Lung (tissue), 17 donors: ENCODE measurements at places on chromosomes 1 and 21. TPM values are rescaled to one million over a fixed set of nuclear protein-coding genes. Genes with fewer than 3 reads are reported as not detected.

The SPATA1 gene
- 3.9 TPM for total RNA-seq

The RSPO1 gene
- total RNA-seq = 0.43 TPM

DNA sequence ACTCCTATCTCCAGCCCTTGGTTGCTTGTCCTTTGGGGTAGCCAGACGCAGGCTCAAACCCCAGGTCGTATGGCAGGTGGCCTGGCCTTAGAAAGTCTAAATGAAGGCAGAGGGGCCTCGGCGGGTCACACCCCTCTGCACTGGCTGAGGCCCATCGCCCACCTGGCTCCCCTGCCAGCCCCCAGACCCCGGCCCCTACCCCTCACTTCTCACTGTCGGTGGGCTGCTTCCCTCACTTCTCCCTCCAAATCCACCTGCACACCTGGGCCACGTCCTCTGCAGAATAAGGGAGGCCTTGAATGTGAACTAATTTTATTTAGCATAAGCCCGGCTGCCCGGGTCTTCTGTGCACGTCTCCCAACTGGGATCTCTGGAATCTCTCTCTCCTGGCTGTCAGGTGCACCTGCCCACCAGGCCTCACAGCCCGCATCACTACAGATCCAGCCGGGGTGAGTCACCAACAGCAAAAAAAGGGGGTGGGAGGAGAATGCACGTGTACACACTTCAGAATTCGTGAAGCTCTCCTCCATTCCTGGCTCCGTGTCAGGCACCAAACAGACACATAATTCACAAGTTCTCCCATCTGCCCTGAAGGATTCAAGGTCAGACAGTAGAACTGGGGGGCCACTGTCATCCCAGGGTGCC is 107.5 kb upstream of the SIM2 start:
- DNase-seq = no peak

DNA sequence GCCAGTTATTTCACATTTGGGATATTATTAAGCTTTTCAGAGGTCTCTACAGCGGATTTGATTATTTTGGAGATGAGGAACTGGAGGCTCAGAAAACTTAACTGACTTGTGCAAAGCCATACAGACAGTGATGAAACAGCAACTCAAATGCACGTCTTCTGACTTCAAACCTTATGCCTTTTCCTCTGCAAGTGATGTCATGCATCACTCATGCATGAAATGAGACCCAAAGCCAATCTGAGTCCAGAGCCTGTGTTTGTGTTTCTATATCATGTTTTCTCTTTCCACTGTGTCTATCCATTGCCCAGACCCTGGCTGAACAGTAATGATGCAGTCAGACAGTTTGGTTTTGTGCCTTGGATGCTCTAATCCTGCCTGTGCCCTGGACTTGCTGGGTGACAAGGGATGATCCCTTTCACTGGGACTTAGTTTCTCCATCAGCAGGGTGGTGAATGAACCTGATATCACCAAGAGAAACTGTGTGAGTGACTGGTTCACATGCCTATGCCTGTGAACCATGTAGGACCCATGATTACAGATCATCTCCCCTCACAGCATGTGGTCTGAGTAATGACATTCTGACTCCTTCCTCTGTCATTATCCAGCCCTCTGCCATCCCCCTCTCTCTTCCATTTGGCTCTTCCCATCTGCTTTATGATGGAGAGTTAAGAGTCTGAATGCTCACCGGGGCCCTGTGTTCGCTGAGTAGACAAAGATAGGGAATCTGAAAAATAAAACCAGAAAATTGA is 33.4 kb downstream of the SLAMF6 start:
- no peak for DNase-seq
